ENCODE measurements at places on chromosomes 2 and 18.

- no peak for DNase-seq
Measured at GRCh38 chr2:67208887-67209500, 188.1 kb upstream of the ETAA1 start.

DNA sequence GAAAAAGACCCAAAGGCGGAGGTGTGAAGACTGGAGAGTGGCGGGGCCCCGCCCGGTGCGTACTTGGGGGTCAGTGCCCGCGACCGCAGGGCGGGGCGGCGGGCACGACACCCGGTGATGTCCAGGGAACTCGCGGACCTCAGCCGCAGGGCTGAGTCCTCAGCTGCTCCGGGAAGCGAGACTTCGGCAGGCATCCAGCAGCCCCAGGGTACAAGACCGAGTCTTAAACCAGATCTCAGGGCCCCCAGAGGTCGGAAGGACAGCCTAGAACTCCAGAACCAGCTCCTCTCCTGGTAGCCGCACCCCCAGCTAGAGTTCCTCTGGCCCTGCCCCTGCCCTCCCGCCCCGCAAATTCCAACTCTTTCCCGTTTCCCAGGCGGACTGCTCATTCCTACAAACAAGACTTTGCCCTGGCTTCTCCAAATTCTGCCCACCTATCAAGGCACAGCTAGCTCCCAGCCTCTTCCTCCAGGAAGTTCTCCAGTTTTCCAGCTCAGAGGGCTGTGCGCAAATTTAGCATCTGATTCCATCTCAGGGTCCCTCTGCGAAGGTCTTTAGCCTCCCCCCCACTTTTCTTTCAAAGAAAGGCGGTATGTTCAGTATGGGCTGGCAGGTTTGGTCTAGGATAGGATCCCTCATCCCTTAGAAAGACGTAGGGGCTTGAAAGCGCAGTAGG lies 26.0 kb upstream of the NOTO start:
- peak; percentile 36 for DNase-seq

GRCh38 chr2:33633315-33633714 lies 34.2 kb upstream of the FAM98A start:
- DNase-seq, result no peak

DNA sequence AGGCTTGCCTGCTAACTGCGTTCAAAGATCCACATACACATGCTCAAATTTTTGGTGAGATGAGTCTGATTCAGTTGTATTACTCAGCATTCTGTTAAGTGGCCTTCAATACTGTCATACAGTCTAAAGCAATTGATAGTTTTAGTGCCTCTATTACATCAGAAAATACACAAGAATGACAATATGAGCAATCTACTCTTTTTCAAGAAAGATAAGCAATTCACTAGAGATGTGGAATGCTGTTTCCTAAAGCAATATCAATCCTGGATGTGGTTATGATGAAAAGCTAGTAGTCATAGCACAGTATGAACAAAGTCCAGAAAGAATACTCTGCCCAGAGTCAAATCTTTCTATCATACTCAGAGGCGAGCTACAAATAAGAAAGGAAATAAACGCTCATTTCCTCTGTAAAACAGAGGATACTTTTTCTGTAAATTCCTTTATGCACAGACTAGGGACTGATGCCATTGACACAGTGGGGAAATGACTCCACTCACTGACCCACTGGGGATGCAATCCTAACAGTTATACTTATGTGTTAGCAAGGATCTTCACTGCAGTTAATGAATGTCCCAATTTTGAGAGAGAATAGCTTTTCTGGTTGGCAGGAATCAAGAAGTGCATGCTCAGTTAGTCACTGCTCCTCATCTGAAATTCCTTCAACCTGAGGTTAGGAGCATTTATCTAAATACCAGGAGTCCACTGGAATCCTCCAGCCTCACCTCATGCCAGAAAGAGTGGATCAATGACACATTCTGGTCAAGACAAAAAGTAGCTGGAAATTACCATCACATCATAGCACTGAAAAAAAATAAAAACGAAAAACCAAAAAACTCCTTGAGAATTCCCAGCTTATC lies 83.3 kb downstream of the PDE11A start:
- DNase-seq, result peak; percentile 54

Measured in EL (cell line).